WTC11 (cell line): ENCODE measurements at places on chromosomes 6 and 20. TPM values are rescaled to one million over a fixed set of nuclear protein-coding genes. Genes with fewer than 3 reads are reported as not detected.

GRCh38 chr6:11039040-11039439, 5.1 kb downstream of the ELOVL2 start:
- no peaks in the 10 kb centered on the region for H3K36me3 ChIP-seq
- H3K4me3 ChIP-seq: no peak overlapping the region
- peaks cover 23% of the 10 kb centered on the region for H3K4me1 ChIP-seq
- peaks cover 36% of the 10 kb centered on the region for H3K27me3 ChIP-seq
- no peak for DNase-seq

DNA sequence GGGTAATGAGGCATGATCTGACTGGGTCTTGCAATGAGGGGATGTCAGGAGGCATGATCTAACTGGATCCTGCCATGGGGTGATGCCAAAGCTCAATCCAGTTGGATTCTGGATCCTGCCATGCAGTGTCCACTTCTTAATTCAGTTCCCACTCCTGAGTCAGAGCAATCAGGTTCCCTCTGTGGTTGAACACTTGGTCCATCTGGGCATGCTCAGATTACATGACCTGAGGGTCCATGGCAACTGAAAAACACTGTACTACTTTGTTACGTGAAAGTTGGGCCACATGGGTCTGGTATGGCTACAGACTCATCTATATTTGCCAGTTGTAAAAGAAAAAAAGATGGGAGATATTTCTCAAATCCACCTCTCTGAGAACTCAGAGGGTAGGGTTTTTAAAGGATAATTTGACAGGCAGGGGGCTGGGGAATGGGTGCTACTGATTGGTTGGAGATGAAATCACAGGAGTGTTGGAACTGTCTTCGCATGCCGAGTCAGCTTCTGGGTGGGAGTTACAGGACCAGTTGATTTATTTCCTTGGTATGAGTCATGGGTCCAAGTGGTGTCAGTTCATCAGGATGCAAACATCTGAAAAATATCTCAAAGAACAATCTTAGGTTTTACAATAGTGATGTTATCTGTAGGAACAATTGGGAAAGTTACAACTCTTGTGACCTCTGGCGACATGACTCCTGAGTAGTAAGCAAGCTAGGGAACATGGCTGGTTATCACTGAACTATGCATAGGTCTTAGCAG, 21.6 kb downstream of the C6orf163 start:
- peaks cover 3% of the 10 kb centered on the region; the same call in 1 of the 2 replicates for H3K27me3 ChIP-seq
- H3K27ac ChIP-seq: no peak overlapping the region
- no peak overlapping the region for H3K4me3 ChIP-seq
- H3K36me3 ChIP-seq: peaks cover 36% of the 10 kb centered on the region
- no peak for DNase-seq

DNA sequence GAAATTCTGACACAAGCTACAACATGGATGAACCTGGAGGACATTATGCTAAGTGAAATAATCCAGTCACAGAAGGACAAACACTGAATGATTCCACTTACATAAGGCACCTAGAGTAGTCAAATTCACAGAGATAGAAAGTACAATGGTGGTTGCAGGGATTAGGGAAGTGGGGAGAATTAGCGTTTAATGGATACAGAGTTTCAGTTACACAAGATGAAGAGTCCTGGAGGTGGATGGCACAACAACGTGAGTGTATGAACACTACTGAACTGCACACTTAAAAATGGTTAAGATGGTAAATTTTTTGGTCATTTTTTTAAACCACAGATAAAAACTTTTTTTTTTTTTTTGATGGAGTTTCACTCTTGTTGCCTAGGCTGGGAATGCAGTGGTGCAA, 24.7 kb downstream of the MOCS3 start:
- no peaks in the 10 kb centered on the region for H3K36me3 ChIP-seq
- no peak overlapping the region for H3K27ac ChIP-seq
- no peak overlapping the region for H3K4me3 ChIP-seq
- DNase-seq: no peak

GRCh38 chr6:157761331-157761921, 61.6 kb upstream of the SNX9 start:
- peaks cover 51% of the 10 kb centered on the region for H3K4me1 ChIP-seq
- no peak for DNase-seq
- H3K4me3 ChIP-seq: no peak overlapping the region
- peak overlapping the region; percentile 83 for H3K27ac ChIP-seq

DNA sequence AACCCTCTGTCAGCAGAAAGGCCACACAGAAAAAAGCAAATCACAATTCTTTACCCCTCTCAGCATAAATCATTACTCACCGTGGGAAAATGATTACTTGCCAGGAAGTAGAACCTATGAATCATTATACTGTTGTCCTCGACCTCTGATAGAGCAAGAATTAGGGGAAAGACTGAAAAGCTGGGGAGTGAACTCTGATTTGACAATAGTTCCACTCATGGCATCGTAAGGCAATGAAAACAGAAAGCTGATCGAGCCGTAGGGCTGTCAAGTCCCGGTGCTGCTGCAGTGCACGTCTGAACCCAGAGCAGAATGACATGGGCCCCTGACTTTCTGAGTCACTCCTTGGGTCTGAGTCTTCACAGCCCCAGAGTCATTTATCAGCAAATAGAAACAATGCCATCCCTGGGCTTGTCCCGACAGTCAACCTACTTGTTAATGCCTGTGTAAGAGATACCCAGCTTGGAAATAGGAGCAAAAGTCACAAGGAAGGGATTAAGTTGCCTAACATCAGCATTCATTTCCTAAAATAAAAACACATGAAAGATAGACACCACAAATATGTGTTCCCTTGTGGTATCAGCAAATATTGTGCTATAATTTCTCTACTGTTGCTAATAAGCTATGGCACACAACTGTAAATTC, 224.8 kb upstream of the MARCKS start:
- no peak overlapping the region for H3K4me3 ChIP-seq
- 0 out of 2 replicates have a peak overlapping the region, but pooled peaks have one; percentile 33 for H3K27ac ChIP-seq
- peaks cover 17% of the 10 kb centered on the region for H3K27me3 ChIP-seq
- peaks cover 5% of the 10 kb centered on the region; the same call in 1 of the 2 replicates for H3K4me1 ChIP-seq

DNA sequence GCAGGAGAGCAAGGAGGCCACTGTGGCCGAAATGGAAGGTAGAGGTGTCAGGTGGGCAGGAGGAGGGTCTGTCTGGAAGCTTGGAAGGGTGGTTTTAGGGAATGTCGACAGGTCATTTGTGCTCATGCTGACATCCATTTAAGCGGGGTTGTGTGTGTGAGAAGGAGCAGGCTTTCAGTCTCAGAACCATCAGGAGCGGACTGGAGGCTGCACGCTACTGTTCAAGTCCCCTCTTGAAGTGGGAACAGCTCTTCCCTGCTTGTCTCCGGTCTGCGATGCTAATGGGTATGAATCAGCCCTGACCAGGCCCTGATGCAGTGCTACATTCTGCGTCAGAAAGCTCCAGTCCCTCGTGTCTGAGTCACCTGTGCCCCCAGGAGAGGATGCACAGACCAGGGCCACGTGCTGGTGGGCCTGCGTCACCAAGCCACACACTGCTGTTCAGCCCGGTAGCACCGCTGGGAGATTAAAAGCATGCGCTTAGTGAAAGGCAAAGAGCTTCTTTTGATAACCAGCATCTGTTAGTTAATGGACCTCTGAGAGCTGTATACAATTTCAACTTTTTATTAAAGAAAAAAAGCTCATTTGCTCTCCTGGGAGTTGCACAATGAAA, 58.0 kb downstream of the APCDD1L start:
- no peak for DNase-seq
- peaks cover 7% of the 10 kb centered on the region for H3K36me3 ChIP-seq
- H3K27ac ChIP-seq: no peak overlapping the region
- no peaks in the 10 kb centered on the region for H3K27me3 ChIP-seq
- H3K4me1 ChIP-seq: peaks cover 27% of the 10 kb centered on the region

- DNase-seq: no peak
- H3K4me3 ChIP-seq: no peak overlapping the region
- peaks cover 3% of the 10 kb centered on the region; the same call in 1 of the 2 replicates for H3K27me3 ChIP-seq
These were observed 9.0 kb upstream of the MRGBP start for GRCh38 chr20:62787321-62787720.

DNA sequence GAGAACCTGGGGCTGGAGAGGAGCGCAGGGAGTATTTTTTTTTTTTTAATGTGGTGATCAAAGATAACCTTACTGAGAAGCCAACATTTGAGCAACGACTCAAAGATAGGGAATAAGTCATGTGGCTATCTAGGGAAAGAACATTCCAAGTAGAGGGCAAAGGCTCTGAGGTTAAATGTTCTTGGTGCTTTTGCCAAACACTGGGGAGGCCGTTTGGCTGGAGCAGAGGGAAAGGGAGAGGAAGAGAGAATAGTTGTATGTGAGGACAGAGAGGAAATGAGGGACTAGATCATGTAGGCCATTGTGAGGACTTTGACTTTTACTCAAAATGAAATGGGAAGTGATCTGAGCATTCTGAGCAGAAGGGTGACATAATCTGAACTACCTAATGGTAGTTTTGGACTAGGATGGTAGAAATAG, 27.8 kb downstream of the ACSS2 start:
- H3K4me3 ChIP-seq: no peak overlapping the region
- no peaks in the 10 kb centered on the region for H3K4me1 ChIP-seq
- no peak for DNase-seq
- no peaks in the 10 kb centered on the region for H3K27me3 ChIP-seq
- peaks cover 7% of the 10 kb centered on the region for H3K36me3 ChIP-seq

DNA sequence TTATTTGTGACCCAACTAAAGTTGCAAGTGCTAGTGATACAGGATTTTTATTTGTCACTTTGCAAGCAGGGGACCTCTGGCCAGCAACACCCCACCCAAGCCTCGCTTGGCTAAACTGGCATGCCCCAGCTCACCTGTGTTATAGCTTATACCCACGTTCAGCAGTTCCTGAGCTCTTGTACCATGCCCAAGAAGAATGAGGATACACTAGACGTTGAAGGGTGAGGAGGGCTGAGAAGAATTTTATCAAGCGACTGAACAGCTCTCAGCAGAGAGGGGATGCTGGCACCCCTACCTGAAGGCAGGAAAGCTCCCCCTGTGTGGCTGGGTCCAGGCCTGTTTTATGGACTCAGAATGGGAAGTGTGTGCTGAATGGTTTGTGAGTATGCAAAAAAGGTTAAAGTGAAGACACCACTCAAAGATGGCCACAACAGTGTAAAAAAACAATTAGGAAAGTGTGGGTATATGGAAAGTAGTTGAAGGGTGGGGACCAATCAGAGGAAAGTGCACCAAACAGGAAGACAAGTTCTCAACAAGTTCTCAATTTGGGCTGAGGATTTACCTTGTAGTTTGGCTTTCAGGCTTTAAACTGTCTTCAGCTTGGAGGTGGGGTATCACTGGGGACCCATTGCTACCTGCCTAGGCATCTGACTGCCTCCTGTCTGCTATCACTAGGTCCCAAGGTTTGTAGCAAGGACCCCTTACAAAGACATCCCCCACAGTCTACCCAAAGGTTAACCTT, 15.0 kb downstream of the BTN2A1 start:
- DNase-seq: no peak
- H3K36me3 ChIP-seq: peaks cover 26% of the 10 kb centered on the region
- no peak overlapping the region; the same call in 1 of the 2 replicates for H3K4me3 ChIP-seq

- peaks cover under 1% of the 10 kb centered on the region for H3K36me3 ChIP-seq
- no peak overlapping the region for H3K4me3 ChIP-seq
- peaks cover 5% of the 10 kb centered on the region for H3K4me1 ChIP-seq
- H3K27me3 ChIP-seq: no peaks in the 10 kb centered on the region
These were observed 17.9 kb downstream of the COL19A1 start for GRCh38 chr6:69884231-69884630.

GRCh38 chr6:34056305-34057108, 89.4 kb downstream of the GRM4 start:
- peaks cover 50% of the 10 kb centered on the region for H3K4me1 ChIP-seq
- peak; percentile 93 for DNase-seq
- no peaks in the 10 kb centered on the region; the same call in 1 of the 2 replicates for H3K36me3 ChIP-seq
- H3K27ac ChIP-seq: peak overlapping the region; percentile 45; the same call in 1 of the 2 replicates

- no peak overlapping the region for H3K4me3 ChIP-seq
- H3K27me3 ChIP-seq: peaks cover 65% of the 10 kb centered on the region
- no peaks in the 10 kb centered on the region for H3K36me3 ChIP-seq
- no peak for DNase-seq
- H3K4me1 ChIP-seq: no peaks in the 10 kb centered on the region
These were observed 66.0 kb upstream of the CDH4 start for GRCh38 chr20:61185841-61186601.

DNA sequence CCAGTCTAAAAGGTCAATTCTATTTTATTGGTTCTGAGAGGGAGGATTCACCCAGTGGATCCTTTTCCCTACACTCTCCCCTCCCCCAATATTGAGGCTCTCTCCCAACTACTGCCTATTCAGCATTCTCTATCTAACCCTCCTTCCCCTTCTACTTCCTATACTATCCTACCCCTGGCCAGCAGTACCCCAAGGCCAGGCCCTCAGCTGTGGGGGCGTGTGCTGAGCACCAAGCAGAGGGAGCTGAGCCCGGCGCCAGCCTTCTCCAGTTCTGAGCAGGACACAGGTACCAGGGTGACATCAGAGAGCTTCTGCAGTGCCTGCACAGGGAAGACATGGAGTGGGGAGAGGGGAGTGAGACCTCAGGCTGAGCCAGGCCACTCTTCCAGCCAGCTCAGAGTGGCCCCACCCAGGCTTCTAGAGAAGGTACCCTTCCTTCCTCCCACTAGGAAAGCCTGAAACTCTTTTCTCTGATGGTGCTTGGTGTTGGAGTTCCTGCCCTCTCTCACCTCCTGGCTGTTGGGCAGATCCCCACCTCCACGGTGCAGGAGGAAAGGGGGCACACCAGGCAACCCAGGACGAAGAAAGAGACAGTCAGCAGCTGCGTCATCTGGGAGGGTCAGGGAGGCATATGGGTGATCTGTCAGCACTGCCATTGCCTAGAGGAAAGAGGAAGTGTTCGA, 1.9 kb downstream of the DDAH2 start:
- H3K36me3 ChIP-seq: peaks cover 21% of the 10 kb centered on the region
- no peaks in the 10 kb centered on the region for H3K27me3 ChIP-seq
- H3K27ac ChIP-seq: no peak overlapping the region
- no peak for DNase-seq
- no peak overlapping the region for H3K4me3 ChIP-seq

- no peaks in the 10 kb centered on the region for H3K36me3 ChIP-seq
- no peak for DNase-seq
- H3K4me1 ChIP-seq: no peaks in the 10 kb centered on the region
- H3K4me3 ChIP-seq: no peak overlapping the region
These were observed 202.9 kb upstream of the SOX4 start for GRCh38 chr6:21390532-21391213.

- peaks cover 43% of the 10 kb centered on the region for H3K27me3 ChIP-seq
- no peak for DNase-seq
- peaks cover 57% of the 10 kb centered on the region for H3K36me3 ChIP-seq
- no peak overlapping the region for H3K27ac ChIP-seq
- H3K4me3 ChIP-seq: no peak overlapping the region
These were observed 24.4 kb downstream of the TBC1D20 start for GRCh38 chr20:437787-438486.

- peak overlapping the region; percentile 74; the same call in 1 of the 2 replicates for H3K27ac ChIP-seq
- peak overlapping the region; percentile 68 for H3K4me3 ChIP-seq
- peak; percentile 90 for DNase-seq
- no peaks in the 10 kb centered on the region for H3K36me3 ChIP-seq
- H3K4me1 ChIP-seq: peaks cover 35% of the 10 kb centered on the region
These were observed 1.4 kb upstream of the LAMA5 start for GRCh38 chr20:62368392-62368975.

- DNase-seq: no peak
- no peak overlapping the region for H3K4me3 ChIP-seq
- H3K4me1 ChIP-seq: no peaks in the 10 kb centered on the region
- no peaks in the 10 kb centered on the region for H3K36me3 ChIP-seq
- H3K27ac ChIP-seq: no peak overlapping the region
These were observed 175.2 kb downstream of the KHDC1L start for GRCh38 chr6:73049971-73050594.

The COX4I2 gene
- 0.44 TPM in 1 of 3 replicates, not detected in the others for total RNA-seq

The SLC17A1 gene
- total RNA-seq: not detected in 3 replicates

The SAMD10 gene
- 4.6 to 6.2 TPM (median 4.8 TPM) in 3 replicates for total RNA-seq

The STX11 gene
- total RNA-seq: 0.17 to 0.30 TPM (median 0.27 TPM) in 3 replicates

The ABHD16B gene
- total RNA-seq: 0.11 TPM in 1 of 3 replicates, not detected in the others
